Cerebellar cortex (tissue), 1 donor: ENCODE measurements at places on chromosomes 12 and 14.
A peak's percentile ranks its signal among the peaks of the same experiment; 100 is the strongest.

GRCh38 chr14:90837355-90837754 lies 21.1 kb upstream of the TTC7B start:
- no peak for DNase-seq

GRCh38 chr12:75154388-75154787 lies 55.3 kb downstream of the KCNC2 start:
- no peak for DNase-seq

DNA sequence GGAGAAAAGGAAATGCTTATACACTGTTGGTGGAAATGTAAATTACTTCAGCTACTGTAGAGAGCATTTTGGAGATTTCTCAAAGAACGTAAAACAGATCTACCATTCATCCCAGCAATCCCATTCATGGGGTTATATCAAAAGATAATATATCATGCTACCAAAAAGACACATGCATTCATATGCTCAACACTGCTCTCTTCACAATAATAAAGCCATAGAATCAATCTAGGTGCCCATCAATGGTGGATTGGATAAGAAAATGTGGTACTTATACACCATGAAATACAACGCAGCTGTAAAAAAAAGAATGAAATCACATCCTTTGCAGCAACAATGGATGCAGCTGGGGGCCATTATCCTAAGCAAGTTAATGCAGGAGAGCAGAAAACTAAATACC lies 1487.7 kb upstream of the SEL1L start:
- DNase-seq: no peak

GRCh38 chr14:96585672-96586013 lies 83.5 kb downstream of the PAPOLA start:
- DNase-seq: no peak

DNA sequence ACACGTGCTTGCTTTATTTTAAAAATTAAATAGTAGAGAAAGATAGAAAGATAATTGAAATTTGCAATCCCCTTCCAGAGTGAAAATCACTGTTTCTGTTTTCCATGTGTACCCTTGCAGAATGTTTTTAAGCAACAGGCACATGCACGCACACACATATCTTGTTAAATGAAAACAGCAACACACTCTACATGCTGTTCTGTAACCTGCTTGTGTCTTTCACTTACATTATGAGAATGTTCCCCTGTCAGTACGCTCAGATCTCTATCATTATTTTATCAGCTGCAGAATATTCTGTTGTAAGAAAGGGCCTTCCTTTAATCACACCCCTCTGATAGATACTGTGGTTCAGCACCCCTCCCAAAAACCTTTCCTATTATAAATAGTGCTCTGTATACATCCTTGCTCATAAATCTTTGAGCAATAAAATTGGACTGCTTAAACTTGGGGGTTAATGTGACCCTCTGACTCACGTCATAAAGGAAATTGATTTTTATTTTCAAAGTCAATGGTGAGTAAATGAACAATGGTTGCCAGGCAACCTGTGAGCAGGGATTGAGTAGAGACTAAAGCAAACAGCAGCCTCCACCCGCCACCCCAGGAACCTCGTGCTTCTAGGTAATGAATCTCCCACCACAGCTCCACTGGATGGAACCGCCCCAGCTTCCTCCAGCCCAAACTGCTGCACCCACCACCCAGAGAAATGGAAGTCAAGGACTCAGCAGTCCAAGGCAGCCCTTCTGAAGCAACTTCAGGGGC lies 31.9 kb upstream of the CHGA start:
- DNase-seq: no peak

- DNase-seq: no peak
These were observed 4.9 kb upstream of the AJUBA start for GRCh38 chr14:22987291-22987690.

- DNase-seq: no peak
These were observed 10.5 kb downstream of the MMP14 start for GRCh38 chr14:22846811-22847307.

GRCh38 chr12:57094208-57095160 lies 5.6 kb downstream of the NAB2 start:
- DNase-seq: no peak

DNA sequence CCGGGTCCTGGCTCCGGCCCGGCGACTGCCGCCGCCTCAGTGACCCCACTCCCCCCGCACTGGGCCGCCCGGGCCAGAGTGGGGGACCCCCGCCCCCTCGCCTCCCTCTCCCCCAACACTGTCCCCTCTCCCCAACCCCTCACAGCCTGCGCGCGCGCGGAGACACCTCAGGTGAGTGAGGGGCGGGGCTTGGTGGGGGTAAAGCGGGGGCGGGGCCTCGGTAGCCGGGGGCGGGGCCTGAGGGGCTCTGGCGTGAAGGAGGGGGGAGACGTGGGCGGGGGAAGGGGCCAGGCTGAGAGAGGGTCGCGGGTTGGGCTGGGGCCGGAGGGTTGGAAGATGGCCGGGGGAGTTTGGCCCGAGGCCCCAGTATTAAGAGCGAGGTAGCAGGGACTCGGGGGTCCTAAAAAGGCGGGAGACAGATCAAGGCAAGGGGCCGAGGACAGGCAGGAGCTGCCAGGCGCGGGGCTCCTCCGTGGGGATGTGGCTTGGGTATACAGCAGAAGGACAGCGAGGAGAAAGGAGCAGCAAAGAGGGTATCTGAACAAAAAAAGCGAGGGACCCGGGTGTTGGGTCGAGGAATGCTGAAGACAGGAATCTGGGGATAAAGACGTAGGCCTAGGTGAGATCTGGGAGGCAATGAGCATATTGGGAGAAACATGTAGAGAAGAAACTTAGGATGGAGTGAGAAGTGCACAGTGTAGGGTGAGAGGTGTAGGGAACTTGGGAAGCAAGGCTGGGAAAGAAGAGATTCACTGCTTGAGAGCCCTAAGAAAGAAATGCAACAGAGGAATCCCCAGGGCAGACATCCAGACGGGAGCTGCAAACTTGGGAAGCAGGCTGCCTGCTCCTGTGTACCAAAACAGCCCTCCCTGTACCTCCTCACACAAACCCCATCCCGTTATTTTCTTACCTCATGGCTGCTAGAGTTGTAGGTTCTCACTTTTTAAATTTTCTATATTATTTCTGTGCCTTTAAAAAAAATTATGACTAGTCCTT lies 10.8 kb downstream of the SUOX start:
- DNase-seq: peak; percentile 63
